Kidney tubule cell (primary cell): ENCODE measurements at places on chromosomes 2 and 18.

DNA sequence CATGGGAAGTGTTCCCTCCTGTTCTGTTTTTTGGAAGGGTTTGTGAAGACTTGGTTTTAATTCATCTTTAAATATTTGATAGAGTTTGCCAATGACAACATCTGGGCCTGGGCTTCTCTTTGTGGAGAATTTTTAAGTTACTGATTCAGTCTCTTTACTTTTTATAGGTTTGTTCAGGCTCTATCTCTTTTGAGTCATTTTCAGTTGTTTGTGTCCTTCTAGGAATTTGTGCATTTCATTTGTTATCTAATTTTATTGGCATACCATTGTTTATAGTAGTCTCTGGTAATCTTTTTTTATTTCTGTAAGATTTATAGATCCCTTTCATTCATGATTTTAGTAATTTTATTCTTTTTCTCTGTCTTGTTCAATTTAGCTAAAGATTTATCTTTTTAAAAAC is 14.6 kb downstream of the SCLY start:
- DNase-seq = no peak

DNA sequence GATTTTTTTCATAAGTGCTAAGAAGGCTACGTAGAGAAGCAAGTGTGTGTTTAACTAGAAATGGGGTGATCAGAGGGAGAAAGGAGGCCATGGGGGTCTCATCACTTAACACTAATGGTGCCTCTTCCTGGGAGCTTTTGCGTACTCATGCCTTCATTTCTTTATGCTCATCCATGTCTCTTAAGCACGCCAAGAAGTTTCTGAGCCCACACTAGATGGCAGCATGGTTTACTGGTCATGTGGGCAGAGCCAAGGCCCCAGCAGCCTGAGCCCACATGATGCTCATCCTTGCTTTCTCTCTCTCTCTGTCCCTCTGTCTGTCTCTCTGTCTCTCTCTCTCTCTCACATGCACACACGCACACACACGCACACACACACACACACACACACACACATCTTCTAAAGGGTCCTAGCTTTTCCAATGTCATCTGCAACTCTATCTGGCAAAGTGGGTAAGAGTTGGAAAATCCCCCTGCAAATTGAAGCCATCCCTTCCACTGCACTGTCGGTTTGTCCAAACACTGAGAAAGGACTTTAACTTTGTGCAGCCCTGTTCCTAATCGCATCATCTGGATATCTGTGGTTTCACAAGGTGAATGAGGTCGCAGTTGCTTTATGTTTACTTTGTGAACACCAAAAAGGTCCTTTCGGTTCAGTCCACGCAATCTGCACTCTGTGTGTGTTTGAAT is 137.1 kb upstream of the CCDC68 start:
- DNase-seq = peak; percentile 68

DNA sequence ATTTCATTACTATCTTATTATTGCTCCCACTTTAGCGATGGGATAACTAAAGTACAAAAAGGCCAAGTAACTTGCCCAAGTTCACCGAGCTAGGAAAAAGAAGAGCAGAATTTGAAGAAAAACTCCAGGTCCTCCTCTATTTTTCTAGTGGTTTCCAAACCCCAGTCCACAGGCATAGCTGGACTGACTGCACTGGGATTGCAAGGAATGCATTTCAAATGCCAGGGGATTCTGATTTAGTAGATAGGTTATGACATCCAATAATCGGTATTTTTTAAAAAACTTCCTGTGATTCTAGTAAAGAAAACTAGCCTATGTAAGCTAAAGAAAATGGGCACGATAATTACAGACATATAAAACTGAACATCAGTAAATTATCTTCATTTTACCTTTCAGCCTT is 62.7 kb upstream of the GALNT5 start:
- no peak for DNase-seq

DNA sequence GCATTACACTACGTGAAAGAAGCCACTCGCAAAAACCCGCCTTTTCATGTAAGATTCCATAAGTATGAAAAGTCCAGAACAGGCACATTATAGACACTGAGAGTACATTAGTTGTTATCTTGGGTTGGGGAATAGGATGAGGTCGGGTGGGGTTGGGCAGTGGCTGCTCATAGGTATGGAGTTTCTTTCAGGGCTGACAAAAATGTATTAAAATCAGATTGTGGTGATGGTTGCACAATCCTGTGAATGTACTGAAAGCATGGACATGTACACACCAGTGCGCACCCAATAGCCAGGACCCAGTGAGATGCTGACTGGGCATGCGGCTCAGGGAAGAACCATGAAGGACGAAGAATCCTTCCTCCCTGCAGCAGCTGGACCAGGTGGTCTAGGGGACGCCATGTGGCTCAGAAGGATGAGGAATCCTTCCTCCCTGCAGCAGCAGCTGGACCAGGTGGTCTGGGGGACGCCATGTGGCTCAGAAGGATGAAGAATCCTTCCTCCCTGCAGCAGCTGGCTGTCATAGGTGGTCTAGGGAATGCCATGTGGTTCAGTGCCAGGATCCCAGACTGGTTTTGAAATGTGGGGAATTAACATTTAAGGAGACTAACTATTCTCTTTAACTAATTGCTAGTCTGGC is 50.1 kb downstream of the MBP start:
- DNase-seq = no peak

- DNase-seq = peak; percentile 25
Observed at GRCh38 chr2:40448476-40449079, 3.3 kb downstream of the SLC8A1 start.

DNA sequence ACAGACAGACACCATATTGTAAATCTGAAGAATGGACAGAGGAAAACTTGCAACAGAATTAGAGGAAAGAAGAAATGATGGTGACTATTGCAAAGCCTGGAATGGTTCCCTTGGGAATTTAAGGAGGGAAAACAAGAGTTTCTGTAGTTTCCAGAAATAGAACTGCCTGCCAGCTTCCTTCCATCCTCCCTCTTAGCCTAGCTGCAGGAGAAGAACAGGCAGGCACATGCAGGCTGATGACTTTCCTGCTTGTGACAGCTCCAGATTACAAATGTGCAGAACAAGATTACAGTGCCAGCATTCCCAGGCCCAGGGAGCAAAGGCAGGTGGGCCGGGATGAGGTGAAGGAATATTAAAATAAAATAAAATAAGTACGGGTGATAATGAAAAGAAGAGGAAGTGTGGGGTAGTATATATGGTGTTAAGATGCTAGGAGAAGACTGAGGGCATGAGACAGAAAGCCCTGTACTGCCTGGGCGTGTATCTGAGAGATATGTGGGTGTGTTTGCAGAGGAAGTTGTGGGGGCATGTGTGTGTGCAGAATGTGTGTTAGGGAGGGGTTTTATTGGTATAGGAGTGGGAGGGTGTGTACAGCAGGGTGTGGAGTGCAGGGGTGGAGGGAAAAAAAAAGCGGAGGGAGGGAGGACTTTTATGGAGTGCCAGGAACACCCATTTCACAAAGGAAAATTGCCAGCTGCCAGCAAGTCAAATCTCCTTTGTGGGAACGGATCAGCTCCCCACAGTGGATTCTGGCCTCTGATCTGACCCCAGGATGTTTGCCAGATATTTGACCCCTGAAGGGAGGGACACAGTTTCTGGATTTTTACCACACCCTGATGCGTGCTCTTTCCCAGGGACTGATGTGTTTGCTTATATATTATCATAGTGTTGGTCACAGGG is 43.9 kb upstream of the NEMP2 start:
- DNase-seq = no peak

- peak; percentile 75 for DNase-seq
Observed at GRCh38 chr18:30328839-30329238, 713.7 kb downstream of the DSC3 start.

GRCh38 chr2:113848758-113849415 is 41.0 kb upstream of the ACTR3 start:
- peak; percentile 92 for DNase-seq

- DNase-seq = no peak
Observed at GRCh38 chr18:22668496-22668895, 250.8 kb upstream of the CTAGE1 start.

DNA sequence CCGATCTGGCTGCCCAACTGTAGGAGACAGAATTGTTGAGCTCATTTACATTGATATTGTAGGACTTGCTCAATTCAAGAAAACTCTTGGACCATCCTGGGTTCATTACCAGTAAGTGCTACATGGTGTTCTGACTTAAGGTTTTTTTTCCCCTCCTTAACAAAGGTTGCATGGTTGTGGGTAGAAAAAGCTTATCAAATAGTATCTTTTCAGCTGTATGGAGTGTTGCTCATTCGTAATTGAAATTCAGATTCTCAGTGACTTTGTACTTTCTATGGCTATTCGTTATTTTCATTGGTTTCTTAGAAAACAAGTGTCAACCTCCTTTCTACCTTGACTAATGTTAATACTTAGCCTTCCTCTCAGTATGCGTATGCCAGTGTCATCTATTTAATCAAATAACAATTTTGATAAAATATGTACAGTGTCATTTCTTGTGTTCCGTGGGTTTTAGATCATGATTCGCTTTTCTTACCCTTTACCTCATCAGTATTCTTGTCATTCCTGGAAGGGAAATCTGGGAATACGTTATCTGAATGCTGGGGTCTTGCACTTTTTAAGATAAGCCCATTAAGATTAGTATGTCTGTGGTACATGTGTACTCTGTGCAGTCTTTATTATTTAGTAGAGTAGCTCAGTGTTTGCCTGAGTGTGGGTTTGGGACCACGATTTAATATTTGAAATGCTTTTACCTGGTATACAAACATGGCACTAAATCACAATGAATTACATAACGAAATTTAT is 91.3 kb downstream of the MGAT5 start:
- no peak for DNase-seq

- no peak for DNase-seq
Observed at GRCh38 chr2:11773747-11774525, 27.5 kb downstream of the LPIN1 start.

DNA sequence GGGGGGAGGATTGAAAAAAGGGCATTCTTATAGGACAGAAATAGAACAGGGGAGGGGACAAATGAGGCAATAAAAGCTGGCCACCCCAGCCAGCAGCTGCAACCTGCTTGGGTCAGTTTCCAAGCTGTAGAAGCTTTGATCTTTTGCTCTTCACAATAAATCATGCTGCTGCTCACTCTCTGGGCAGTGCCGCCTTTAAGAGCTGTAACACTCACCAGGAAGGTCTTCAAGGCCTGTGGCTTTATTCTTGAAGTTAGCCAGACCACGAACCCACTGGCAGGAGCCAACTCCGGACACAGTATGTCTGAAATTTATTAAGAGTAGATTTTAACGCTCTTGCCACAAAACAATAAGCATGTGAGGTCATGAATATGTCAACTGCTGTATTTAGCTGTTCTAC is 649.9 kb upstream of the RAB6C start:
- no peak for DNase-seq

- peak; percentile 93 for DNase-seq
Observed at GRCh38 chr18:76476665-76477561, 18.1 kb downstream of the ZNF516 start.

- DNase-seq = no peak
Observed at GRCh38 chr2:172415865-172416183, 11.6 kb upstream of the ITGA6 start.

DNA sequence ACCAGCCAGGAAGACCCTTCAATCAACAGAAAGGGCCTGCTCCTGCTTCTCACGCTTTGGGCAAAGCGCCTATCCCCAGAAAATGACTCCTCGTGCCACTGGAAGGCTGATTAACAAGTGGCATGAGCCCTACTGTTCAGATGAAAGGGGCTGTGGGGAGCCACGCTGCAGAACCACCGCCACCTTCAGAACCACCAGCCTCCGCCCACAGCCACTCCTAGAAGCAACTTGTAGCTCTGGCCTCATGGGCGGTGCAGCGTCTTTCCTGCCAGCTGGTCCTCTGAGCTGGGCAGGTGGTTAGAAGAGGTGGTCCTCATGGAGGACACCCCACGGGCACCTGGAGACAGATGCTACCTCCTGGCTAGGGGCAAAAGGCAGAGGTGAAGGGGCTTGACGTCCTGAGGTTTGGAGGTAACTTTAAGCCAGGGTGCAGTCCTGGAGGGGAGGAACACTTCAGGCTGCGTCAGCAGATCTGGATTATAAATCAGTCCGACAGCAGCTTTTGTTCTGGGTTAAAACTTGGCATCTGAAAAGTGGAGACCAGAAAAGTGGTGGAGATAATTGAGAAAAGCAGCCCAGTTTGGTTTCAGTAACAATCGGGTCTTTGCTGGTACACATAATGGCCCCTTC is 861 bp upstream of the SEMA4C start:
- no peak for DNase-seq

DNA sequence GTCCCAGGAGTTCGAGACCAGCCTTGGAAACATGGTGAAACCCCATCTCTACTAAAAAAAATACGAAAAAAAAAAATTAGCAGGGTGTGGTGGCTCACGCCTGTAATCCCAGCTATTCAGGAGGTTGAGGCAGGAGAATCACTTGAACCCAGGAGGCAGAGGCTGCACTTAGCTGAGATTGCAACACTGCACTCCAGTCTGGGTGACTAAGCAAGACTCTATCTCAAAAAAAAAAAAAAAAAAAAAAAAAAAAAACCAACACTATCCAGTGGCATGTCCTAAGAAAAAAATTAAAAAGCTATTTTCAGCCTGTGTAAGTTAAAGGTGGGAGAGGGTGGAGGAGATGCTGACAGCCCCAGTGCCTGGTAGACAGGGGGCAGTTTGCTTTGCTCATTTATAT is 32.2 kb upstream of the REL start:
- no peak for DNase-seq

- peak; percentile 90 for DNase-seq
Observed at GRCh38 chr2:191696001-191696400, 18.1 kb downstream of the NABP1 start.

- DNase-seq = no peak
Observed at GRCh38 chr2:40372283-40372985, 79.5 kb downstream of the SLC8A1 start.

- no peak for DNase-seq
Observed at GRCh38 chr2:85545780-85546240, 6.8 kb downstream of the MAT2A start.

- DNase-seq = no peak
Observed at GRCh38 chr18:2513616-2514015, 57.7 kb downstream of the METTL4 start.

DNA sequence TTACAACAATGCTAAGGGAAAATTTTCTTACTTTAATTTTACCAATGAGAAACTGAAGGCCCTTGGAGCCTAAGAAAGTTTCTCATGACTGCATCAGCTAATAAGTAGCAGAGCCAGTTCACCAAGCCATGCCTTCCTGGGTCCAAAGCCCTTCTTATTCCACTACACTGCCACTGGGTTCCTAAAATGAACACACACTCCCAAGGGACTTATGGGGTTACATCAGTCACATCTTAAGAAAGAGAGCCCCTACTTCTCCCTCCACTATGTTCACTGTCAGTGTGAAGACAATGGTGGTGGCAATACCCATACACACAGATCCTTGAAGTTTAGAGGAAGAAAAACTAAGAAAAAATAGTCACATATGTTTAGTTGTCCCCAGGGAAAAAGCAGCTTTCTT is 20.6 kb downstream of the MBD2 start:
- no peak for DNase-seq

GRCh38 chr2:118049816-118050140 is 35.9 kb upstream of the CCDC93 start:
- no peak for DNase-seq

- peak; percentile 30 for DNase-seq
Observed at GRCh38 chr2:215354771-215355695, 43.2 kb downstream of the ATIC start.

DNA sequence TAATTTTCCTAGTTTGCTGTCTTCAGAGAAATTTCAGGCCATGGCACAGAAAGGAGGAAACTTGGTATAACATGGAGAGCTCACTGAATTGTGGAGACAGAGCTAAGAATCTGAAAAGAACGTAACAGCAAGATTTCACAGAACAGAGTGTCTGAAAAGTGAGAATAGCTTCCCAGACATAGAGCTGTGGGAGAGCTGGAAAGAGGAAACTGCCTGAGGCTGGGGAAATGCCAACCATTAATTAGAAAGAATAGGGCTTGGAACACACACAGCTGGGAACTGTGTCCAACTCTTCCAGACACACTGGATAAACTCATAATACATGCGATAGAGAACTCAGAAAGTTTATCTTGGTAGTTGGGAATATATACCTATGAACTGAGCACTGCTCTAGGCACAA is 51.6 kb upstream of the KYNU start:
- no peak for DNase-seq
